ENCODE measurements at places on chromosomes 2 and 18.

DNA sequence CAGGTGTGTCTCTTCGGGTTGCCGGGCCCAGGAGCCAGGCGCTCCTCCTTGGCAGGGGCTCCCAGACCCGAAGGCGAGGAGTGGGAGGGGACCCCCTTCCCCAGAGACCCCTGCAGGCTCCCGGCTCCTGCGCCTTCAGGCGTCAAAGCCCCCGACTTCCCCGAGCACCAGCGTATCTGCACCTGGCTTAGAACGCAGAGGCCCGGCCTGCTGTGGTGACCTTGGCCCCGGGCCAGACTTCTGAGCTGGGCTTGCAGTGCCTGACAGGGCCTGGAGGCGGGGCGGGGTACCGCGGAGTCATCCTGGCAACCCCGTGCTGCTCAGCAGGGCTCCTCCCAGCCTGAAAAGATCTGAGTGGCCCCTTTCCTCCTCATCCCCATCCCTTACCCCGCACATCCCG is 27.0 kb downstream of the SKA1 start:
- no peak for DNase-seq

DNA sequence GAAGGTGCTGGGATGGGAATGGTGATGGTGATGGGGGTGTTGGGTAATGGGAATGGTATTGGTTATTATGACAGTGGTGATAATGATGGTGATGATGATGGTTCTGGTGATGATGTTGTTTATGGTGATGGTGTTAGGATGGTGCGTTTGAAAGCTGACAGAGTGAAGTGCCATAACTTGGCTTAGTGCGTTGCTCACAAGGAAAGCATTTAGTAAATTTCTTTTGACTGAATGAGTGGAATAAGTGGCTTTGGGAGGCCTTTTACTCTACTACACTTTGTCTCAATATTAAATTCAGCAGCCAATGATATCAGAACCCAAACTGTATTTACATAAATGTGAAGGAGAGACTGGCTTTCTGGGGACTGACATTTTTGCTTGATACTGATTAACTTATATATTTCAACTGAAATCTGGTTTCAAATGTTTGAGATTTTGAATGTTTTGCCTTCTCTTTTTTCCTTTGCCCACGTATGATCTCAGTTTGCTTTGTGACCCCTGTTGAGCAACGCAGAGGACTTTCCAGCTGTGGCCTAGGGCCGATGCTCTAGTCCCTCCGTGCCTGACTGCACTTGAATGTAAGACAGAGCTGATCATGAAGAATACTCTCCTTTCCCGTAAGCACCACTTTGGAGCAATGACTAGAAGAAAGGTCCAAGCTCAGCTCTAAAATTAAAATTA is 128.5 kb upstream of the SH3BP4 start:
- no peak for DNase-seq

DNA sequence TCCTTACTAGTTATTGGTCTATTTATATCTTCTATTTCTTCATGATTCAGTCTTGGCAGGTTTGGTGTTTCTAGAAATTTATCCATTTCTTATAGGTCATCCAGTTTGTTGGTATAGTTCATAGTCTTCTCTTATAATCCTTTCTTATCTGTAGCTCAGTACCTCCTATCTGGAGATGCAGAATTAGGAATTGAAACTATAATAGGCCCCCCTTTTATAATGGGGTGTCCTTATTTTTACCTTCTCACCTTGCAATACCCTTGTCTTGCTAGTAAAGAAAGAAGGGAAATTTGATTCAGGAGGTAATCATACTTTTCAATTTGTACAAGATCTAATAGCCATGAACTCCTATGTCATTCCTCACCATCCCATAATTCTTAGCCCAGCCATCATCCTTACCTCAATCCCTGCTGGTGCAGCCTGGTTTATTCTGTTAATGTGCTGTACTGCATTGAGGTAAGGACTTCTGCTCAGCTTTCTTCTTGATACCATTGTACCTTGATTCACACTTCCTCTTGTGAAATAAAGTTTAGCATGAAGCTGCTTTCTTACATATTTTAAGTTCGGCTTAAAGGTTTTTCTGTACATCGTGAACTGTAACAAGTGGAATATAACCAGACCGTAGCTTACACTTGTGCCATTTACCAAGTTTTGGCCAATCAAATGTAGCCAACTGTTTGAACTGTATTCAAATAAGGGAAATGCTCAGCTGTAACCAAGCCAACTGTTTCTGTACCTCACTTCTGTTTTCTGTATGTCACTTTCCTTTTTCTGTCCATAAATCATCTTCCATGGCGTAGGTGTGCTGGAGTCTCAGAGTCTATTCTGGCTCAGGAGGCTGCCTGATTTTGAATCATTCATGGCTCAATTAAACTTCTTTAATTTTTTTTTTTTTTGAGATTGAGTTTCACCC is 40.1 kb upstream of the PTH2R start:
- peak; percentile 26 for DNase-seq

- no peak for DNase-seq
Measured at GRCh38 chr18:77042583-77042982, 90.0 kb downstream of the MBP start.

GRCh38 chr2:143607231-143608062 is 478.2 kb downstream of the ARHGAP15 start:
- no peak for DNase-seq

DNA sequence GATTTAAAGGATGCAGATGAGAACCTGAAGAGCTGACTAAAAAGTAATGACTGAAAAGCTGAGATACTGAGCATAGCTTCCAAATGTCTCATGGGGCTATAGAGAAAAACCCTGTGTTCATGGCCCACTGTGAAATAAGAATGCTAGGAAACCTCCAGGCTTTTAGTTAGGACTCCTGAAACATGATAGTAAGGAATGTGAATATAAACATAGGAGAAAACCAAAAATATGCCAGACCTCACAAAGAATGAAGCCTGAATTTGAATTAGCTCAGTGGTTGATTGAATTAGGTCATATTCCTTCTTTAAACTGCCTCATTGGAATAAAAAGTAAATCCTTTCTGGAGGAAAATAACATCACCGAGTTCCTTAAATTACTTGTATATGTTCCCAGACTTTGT is 194.5 kb upstream of the NXPH2 start:
- no peak for DNase-seq

DNA sequence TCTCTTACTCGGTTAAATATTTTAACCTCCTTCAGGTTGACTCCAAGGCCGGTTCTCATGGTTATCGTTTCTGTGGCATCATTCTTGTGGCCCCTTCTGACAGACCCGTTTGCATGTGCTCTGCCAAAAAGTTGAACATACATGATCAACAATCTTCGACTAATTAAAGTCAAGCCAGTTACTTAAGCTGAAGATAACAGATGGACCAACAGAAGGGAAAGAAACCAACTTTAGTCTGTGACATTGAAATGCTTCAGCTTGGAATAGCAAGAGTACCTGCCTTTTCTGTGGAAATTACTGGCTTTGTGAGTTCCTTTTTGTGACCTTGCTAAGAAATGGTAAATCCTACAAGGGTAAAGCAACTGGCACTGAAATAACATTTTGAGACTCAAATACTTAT is 1429.1 kb downstream of the LRP1B start:
- DNase-seq, result no peak

- DNase-seq, result no peak
Measured at GRCh38 chr2:69405306-69405705, 18.3 kb upstream of the GFPT1 start.

DNA sequence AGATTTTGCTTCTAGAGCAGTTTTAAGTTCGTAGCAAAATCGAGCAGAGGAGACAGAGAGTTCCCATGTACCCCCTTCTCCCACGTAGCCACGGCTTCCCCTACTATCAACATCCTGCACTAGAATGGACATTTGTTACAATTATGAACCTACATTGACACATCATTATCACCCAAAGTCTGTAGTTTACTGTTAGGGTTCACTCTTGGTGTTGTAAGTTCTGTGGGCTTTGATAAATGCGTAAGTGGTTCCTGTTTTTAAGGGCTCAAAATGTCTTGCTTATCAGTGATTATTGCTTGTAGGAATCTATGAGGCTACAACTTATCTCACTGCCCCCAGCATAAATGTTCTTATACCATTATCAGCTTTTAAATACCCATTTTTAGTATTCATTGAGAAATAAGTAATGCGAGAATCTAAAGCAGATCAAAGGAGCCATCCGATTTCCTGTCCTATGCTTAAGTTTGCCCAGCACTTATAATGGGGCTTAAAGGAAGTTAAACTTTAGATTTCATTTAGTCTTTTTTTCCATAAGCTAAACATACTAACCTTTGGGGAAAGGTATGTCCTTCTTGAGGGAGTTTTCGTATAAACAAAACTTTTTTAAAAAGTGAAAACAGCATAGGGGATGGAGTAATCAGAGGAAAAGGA is 118.7 kb downstream of the HAUS1 start:
- no peak for DNase-seq

DNA sequence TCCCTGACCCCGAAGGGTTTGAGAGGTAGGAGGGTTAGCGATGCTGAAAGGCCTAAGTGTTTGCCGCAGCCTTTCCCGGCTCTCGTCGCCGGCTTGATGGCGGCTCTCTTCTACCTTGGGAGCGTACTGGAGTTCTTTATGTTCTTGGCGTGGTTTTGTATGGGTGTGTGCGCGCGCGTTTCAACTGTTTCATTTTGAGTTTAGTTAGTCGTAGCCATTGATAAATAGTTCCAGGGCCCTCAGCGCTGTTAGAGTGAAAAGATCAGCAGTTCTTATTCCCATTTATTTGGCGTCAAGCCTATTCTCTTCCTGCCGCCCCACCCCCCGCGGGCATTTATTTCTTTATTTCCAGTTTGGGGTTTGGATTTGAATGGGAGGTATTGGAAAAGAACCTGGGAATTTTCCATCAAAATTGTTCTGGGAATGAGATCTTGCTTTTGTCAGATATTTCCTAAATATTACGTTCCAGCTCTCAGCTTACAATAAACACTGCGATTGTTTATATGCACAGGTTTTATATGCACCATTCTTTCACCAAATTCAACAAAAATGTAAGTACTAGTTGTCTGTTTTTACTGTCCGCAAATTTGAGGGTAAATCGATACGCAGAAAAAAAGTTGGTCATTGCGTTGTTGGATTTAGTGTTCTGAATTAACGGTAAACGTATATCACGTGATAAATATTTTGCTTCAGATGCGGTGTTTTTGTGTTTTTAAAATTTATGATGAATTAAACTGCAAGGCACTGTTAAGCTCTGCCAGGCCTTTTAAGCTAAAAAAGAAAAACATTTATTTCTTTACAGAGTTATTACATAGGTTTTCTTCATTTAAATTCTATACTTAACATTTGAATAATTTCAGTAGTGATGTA is 954 bp downstream of the CCNT2 start:
- DNase-seq, result peak; percentile 70

DNA sequence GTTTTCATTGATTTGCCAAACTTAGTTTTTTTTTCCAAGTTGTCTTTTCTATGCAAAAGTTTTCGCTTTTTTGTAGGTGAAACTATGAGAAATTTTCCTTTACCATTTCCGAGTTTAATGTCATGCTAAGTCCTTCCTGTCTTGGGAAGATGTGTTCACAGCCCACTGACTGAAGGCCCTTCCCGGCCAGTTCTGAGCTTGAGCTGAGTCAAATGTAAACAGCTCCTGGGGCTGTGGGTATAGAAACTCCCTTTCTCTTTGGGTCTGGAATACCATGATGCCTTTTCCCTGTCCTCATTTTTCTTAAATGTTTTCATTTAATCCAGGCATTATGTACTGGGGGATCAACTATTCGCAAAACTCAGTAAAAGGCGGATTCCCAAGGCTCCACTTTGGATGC is 69.8 kb upstream of the IL1R1 start:
- no peak for DNase-seq

DNA sequence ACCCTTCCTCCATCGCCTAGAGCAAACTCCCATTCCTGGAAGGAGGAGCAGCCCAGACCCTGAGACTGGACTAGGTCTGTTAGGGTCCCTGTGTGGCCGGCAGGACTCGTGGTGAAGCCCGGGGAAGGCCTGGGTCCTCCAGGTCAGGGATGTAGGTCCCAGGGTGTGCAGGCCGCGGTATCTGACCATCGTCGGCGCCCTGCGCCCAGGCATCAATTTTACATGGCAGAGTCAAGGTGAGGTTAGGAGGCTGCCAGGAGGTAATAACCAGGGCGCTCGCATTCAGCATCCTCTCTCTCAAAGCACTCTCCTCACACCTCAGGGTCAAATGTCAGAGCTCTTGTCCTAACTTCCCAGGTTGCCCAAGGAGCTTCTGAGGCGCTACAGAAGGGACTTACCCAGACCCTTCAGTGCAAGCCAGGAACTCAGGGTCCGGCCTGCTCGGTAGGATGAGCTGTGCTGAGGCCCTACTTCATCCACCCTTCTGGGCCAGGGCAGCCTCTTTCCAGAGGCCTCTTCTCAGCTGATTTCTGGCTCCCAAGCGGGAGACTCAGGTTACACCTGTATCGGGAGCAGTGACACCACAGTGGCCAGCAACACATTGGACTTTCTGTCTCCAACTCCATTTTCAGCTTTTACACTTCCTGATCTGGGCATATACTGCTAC is 628 bp downstream of the SH2D6 start:
- no peak for DNase-seq

DNA sequence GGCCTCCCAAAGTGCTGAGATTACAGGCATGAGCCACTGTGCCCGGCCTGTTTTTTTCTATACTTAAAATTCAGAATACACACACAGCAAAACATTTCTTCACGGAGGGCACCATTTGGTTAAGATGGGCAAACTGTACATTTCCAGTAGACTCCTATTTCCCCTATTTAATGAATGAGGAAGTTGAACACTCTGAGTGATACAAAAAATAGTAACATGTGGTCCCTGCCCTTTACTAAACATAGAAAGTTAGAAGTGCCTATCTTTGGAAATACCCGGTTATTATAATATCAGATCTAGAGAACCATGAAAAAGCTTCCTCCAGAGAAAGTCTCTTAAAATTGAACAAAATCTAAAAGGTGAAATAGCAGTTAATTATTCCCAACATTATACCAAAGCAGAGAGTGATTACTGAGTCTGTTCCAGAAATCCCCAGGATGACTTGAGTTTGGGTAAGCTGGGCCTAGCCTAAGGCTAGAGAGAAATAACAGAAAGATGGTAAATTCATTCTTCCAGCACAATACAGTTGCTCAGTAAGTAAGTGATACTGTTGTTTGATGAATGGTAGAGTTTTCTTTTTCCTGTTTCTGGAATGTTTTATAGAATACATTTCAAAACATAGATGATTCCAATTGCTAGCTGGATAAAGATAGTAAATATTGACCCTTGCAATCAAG is 23.3 kb upstream of the RMC1 start:
- DNase-seq, result no peak

- DNase-seq, result no peak
Measured at GRCh38 chr2:40259900-40260299, 192.0 kb downstream of the SLC8A1 start.

DNA sequence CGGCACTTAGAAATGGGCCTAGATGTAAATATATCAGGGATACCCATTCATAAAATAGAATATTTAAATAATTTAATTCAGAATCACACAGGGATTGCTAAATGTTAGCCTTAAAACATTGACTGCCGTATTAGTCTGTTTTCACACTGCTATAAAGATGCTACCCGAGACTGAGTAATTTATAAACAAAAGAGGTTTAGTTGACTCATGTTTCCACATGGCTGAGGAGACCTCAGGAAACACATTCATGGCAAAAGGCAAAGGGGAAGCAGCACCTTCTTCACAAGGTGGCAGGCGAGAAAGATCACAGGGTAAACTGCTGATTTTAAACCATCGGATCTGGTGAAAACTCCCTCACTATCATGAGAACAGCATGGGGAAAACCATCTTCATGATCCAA is 223.6 kb upstream of the GULP1 start:
- peak; percentile 14 for DNase-seq

- DNase-seq, result peak; percentile 72
Measured at GRCh38 chr2:54945391-54946219, 104.6 kb downstream of the RTN4 start.
